Hematopoietic multipotent progenitor cell treated with erythropoietin and hydrocortisone succinate and interleukin-3 and kit ligand, for 17 days (in vitro differentiated cells): ENCODE measurements at places on chromosomes 3 and 15.

DNA sequence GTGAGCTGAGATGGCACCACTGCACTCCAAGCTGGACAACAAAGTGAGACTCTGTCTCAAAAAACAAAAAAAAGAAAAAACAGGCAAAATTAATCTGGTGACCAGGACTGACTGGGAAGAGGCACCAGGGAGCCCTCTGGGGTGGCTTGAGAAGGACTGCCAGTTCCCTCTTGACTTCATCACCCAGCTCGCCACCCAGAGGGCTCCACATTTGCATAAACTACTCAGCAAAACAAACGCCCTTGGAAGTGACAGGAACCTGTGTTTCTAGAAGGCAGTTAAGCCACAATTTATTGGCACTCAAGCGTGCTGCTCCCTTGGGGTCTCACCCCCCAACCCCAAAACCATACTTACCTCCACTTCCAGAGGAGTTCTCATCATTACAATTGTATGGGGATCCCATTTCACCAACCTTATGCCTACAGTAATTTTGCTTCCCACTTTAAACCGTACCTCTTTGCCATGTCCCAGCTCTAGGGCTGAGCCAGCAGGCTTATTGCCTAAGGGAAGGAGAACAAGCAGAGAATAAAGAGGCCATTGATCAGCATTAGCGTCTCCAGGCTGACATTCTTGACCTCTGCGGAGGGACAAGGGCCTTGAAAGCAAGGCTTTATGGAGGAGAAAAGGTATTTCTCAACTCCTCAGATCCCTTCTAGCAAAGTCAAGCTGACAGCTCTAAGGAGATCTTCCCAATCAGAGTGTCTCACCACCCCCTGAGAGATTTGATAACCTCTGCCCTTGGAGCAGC is 357.4 kb downstream of the SHQ1 start:
- DNase-seq, result no peak

DNA sequence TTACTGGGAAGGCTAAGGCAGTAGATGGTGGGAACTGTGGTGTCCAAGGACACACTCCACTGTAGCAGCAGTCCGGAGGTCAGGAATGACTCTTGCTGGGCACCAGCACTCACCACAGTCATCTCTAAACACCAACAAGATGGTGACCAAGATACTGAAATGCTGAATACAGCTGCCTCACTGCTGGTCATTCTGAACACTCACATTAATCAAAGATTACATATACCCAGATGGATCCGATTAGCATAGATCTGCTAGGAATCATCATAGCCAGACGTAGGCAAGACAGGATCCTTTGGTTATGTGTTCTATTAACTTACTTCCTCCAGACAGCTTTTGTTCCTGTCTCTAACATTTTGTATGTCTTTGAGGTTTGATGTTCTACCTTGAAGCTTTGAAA is 134.9 kb upstream of the BFSP2 start:
- DNase-seq, result no peak

- DNase-seq, result no peak
These were observed 933.9 kb downstream of the NSUN3 start for GRCh38 chr3:94996743-94997142.

DNA sequence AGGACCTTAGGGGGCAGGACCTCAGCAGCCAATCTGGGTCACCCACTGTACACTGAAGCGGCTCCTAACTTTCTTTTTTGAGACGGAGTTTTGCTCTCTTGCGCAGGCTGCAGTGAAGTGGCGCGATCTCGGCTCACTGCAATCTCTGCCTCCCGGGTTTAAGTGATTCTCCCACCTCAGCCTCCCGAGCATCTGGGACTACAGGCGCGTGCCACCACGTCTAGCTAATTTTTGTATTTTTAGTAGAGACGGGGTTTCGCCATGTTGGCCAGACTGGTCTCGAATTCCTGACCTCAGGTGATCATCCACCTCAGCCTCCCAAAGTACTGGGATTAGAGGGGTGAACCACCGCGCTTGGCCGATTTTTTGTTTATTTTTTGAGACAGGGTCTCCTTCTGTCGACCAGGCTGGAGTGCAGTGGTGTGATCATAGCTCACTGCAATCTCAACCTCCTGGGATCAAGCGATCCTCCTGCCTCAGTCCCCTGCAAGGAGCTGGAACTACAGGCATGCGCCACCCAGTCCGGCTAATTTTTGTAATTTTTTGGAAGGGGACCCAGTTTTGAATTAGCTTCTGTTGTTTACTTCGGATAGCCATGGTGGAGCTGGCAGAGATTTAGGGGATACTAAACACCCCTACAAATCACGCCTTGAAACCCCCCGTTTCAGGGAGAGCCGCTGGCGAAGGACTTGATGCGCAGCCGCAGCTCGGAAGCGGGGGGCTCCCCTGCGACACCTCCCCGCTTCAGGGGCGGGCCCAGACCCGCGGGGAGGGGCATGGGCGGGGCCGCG is 1.5 kb upstream of the CLK3 start:
- DNase-seq, result no peak

DNA sequence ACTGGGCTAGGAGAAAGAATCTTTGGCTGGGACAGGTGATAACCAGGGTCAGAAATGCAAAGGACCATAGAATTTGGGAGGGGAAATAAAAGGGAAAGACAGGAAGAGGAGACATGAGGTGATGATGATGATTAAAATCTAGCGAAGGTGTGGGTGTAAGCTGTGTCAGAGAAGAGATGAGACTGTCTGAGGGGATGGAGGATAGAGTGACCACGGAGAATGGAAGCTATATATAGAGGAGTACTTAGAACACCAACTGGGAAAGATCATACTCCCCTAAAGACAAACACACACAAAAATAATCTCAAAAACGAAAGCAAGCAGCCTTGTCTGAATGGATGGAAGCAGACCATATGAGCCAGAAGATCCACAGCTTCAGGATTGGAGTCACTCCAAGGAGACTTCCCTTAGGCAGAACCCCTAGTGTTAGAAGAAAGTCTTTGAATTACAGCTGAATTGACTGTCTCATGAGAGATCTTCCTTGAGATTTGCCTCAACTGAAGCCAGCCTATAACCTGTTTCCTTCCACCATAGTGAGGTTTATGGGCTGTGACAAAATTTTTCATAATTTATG is 115.2 kb upstream of the DAZL start:
- no peak for DNase-seq

DNA sequence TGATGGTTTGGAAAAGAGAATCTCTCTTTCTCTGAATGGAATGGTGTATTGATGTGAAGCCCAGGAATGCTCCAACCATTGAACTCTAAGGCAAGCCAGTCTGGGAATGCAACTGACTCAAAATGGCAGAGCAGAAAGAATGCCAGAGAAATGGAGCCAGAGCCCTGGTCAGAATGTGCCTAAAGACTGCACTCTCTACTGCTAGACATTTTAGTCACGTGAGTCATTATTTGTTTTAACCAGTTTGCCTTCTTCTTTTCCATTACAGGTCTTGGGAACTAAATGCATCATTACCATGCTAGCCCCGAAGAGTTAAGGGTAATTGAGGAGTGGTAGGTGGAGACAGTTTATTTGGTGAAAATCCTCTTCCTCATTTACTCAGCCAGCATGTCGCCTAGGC is 67.3 kb upstream of the TRIM42 start:
- no peak for DNase-seq

DNA sequence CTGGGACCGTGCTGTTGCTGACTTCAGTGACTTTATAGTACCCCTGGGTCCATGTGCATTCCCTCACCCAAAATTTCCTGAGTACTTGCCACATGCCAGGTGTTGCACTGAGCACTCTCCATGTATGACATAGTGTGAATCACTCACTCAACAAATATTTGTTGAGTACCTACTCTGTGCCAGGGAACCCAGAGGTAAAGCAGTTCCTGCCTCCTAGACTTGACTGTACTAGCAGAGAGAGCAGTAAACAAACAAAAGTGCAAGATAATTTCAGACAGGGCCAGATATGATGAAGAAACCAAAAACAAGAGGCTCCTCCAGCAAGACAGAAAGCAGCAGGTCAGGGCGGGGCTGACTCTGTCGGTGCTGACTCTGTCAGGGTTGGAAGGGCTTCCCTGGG is 12.2 kb downstream of the TGM4 start:
- DNase-seq, result no peak

DNA sequence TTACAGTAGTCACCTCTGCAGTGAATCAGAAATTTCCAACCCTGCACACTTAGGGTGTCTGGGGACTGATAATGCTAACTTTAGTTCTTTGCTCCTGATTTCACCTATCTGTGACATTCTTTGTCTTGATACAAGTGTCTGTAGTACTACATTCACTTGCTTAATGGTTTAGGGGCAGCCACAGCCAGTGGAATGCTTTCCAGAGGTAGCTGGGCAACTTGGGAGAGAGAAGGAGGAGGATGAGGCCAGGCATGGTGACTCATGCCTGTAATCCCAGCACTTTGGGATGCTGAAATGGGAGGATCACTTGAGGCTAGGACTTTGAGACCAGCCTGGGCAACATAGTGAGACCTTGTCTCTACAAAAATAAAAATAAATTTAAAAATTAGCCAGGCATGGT is 8.5 kb downstream of the BAHD1 start:
- DNase-seq, result no peak

- no peak for DNase-seq
These were observed 144.8 kb upstream of the BHLHE40 start for GRCh38 chr3:4834403-4834866.

- no peak for DNase-seq
These were observed 63.1 kb downstream of the ATP2B2 start for GRCh38 chr3:10442151-10442795.

- DNase-seq, result no peak
These were observed 14.4 kb downstream of the TMOD2 start for GRCh38 chr15:51765751-51766150.

DNA sequence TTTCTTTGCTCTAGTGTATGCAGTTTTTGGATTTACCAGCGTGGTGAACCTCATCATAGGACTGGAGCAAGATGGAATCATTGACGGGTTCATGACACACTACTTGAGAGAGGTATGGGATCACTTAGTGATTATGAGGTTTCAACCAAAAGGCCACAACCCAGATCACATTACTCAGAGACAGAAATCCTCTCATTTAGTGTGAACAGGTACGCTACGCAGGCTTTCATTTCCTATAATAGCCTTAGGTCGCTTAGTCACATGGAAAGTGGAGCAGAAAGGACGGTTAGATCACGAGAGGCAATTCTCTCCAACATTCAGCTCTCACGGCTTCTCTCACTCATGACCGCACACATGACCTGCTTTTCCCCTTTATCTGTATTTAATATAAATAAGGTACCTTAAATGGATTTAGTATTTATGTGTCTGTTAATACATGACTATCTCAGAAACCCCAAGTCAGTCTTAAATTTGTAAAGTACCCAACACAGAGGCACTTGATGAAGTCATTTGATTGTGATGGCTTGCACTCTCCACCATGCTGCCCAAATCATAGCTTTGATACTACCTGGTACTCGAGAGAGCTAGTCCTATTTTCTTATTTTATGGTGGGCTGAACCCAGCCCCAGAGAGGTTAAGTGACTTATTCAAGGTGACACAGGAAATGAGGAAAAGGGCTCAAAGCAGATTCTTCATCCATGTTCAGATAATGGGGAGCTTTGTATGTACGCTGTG is 8.6 kb downstream of the TM6SF1 start:
- DNase-seq, result no peak

DNA sequence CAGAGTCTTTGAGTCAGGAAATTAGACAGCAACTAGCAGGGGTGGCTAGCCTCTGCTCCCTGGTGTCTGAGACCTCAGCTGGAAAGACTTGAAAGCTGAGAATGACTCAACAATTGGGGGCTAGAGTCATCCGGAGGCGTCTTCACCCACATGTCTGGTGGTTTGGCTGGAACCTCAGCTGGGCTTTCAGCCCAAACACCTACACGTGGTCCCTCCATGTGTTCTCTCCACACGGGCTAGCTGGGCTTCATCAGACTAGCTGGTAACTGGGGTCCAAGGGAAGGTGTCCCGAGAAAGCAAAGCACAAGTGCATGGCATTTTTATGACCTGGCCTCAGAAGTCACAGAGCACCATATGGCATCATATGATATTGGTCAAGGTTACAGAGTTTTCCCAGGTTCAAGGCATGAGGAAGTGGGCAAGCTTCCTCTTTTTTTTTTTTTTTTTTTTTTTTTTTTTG is 19.9 kb upstream of the ABHD2 start:
- no peak for DNase-seq

- no peak for DNase-seq
These were observed 150.6 kb upstream of the ANKRD28 start for GRCh38 chr3:15948388-15948787.

DNA sequence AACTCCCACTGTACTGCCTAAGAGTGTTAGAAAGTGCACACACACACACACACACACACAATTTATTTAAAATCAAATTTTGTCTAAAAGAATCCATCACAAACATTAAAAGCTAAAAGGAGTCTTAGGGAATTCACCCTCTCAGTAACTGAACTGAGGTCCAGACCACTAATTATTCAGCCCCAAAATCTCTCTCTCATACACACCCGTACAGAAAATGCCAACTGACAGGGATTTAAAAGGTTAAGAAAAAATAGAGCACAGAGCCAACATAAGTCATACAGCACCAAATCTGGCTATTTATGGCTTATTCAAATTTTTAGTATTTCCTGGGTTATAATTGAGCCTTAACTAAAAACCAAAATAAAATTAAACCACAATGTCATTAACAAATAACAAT is 20.7 kb downstream of the GBE1 start:
- no peak for DNase-seq

- no peak for DNase-seq
These were observed 223.0 kb upstream of the LRRFIP2 start for GRCh38 chr3:37397396-37397795.

- DNase-seq, result no peak
These were observed 229.7 kb upstream of the EIF1B start for GRCh38 chr3:40079847-40080240.

DNA sequence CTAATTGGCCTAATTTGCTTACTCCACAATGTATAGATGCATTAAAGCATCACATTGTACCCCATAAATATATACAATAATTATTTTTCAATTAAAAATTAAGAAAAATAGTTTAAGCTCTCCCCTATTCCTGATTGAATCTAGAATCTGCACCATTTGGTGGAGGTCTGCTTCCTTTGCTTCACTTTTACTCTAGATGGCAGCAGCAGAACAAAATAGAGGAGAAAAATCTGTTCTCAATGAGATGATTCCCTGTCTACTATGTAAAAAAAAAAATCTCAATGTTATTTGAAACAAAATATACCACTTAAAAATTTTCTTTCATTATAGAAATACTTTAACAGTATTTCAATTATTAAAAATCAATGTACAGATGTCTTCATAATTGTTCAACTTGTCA is 109.6 kb upstream of the FXR1 start:
- DNase-seq, result no peak

DNA sequence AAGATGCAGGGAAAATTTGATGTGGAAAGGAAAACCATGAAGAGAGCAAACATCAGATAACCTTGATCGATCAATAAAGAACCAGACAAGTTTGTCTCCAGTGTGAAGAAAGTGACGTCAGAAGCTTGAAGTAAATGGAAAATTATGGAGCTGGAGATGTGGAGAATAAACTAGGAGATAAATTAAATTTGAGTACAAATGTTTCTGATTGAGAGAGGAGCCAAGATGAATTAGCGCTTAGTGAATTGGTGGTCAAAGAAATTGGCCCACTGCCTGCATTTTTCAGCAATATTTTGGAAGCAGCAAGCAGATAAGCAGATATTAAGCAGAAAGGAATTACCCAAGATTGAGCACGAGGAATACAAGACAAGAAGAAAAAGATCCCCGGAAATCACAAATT is 567.3 kb upstream of the ZNF385D start:
- no peak for DNase-seq

GRCh38 chr3:38039101-38039898 is at the start of gene DLEC1:
DLEC1 (plus strand) TSS chr3:38039208; CDS start chr3:38039226, 18 bp downstream.
- no peak for DNase-seq
